ENCODE measurements at places on chromosomes 4 and X.

- DNase-seq: no peak
Measured at GRCh38 chr4:90219822-90220221, 92.6 kb downstream of the CCSER1 start.

DNA sequence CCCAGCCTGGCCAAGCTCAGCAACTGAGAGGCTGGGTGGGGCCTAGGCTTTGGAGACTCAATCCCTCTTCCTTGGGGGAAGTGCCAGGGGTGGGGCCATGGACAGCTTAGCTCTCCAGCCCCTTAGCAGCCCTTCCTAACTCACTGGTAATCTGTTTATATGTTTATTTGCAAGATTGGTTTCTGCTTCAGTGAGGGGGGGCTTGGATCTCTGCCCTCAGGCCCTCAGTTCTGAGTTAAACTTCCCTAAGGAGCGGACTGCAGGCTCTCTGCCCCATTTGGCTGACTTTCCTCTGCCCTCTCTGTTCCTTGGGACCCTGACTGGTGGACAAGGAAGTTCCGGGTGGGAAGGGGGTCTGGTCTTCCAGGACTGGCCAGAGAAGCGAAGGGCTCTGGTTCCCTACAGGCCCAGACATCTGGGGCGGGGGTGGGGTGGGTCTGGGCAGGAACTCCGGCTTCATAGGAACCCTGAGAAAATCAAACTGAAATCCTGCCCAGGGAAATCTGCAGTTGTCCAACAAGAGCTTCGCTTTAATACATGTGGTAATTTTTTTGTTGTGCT, 51.4 kb downstream of the NALF2 start:
- no peak for DNase-seq

- no peak for DNase-seq
Measured at GRCh38 chr4:81030061-81030980, at the start of gene BMP3. Gene BMP3 (plus strand): TSS chr4:81030708. CDS start chr4:81031285, 577 bp downstream.

DNA sequence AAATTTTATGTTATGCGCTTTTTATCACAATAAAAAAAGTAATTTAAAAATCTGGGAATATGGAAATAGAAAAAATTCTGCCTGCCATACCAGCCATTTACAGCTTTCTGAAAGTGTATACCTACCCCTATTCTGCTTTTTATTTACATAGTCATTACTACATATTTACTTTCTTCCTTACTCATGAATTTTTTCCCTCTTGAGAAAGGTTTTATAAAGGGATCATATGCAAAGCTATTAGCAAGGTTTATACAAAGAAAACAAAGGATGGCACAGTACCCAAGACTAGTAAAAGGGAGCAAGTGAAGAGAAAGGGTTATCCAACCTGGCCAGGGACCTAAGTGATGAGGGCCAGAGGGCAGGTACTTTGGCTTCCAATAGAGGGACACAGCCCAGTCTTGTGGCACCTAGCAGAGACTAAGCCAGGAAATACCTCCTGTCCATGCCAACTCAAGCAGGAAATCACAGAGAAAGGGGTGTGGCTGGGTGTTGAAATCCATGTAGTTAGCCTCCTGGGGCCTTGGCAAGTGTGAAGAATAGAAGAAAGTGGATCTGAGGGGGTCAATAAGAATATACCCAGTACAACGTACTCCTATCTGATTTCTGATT, 207.3 kb upstream of the VEGFC start:
- no peak for DNase-seq

GRCh38 chr4:39730072-39730471, 32.1 kb downstream of the UBE2K start:
- no peak for DNase-seq

- DNase-seq: no peak
Measured at GRCh38 chr4:111475001-111475400, 670.3 kb upstream of the FAM241A start.

DNA sequence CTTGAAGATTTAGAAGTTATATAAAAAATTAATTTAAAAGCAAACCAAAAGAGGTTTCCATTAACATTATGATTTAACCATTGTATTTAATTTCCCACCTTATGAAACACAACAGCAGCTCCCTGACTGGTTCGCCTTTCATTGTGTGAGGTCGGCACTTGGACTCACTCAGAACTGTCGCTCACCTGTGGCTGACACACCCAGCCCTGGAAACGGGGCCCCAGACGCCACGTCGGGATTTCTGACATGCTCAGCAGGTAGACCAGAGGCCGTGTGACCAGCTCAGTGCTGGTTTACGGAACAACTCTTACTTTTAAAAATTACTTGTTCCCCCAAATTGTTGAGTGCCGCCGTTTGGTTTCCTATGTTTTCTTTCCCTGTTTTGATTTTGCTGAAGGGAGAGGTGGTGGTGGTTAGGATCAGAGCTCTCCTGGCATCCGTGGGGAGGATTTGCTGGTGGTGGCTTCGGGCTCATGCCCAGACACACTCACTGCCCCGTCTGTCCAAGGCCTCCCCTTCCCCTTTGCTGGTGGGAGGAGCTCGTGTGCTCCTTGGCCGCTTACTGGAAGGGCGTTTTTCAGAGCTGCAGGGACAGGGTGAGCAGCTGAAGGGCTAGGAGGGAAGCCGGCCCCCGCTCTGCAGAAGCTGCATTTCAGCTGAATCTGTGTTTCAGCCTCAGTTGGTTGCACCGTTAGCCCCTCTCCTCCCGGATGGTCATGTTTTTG, 59.2 kb downstream of the CPLX1 start:
- DNase-seq: no peak

Data from GM04503 (cell line).